ENCODE measurements at places on chromosomes 4 and X.

- DNase-seq: no peak
Observed at GRCh38 chr4:74456849-74457395, 12.0 kb downstream of the AREG start.

DNA sequence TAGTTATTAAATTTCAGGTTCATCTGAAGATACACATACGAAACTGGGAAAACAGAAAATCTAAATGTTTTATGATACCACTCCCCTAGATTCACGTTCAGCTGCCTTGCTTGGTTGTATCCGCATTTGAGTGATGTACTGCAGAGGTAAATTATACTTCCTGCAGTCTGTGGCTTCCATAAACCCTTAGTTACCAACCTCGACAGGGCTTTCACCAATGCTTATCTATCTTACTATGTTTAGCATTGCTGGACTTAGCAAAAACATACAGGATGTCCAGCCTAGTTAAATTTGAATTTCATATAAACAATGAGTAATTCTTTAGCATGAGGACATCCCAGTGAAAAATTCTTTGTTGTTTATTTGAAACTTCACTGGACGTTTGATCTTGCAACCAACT, 108.8 kb downstream of the TMA16 start:
- DNase-seq: no peak

DNA sequence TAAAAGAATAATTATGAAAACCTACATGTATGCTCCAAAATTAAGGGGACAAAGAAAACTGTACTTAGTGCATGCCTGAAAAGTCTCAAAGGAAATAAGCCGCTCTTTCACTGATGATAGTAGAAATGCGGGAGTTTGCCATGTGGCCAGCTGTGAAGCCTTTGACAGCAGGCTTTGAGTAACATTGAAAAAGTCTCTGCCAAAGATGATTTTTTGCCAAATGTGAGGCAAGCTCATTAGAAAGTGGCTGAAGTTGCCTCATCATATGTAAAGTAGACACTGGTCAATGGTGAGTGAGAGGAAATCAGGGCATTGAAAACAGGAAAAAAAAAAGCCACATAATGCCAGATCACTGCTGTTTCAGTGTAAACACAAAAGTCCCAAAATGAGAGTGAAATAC, 2360.1 kb downstream of the PCDH7 start:
- no peak for DNase-seq

DNA sequence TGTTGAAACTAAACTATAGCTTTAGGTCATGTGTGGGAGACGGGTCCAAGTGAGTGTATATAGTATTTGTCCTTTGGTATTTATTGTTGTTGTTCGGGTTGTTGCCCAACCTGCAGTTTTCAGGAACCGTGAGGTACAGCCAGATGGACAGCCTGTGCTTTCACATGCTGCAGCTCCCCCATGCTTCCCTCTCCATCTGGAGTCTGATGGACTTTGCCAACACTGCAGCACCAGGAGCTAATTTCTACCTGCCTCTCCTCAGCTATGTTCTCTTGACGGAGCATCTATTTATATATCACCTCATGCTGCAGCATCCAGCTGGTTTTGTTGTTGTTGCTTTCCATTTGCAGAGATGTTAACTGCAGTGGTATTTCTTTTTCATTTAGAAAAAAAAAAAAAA, 80.1 kb downstream of the TLL1 start:
- no peak for DNase-seq

- no peak for DNase-seq
Observed at GRCh38 chrX:16930392-16930791, 16.1 kb upstream of the REPS2 start.

DNA sequence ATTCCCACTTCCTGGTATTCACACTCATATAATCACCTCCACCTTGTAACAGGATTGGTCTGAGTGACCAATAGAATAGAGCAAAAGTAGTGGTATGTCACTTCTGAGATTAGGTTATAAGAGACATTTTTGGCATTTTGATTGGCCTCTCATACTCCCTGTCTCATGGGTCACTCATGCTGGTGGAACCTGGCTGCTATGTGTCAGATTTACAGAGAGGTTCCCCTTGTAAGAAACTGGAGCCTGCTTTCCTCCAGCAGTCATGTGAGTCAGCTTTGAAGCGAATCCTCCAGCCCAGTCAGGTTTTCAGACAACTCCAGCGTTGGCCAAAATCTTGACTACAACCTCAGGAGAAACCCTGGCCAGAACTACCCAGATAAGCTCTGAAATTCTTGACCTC, 2.6 kb upstream of the OTUD4 start:
- DNase-seq: no peak

- no peak for DNase-seq
Observed at GRCh38 chr4:53456178-53456577, 78.7 kb downstream of the FIP1L1 start.

GRCh38 chr4:141311246-141312204, 90.8 kb downstream of the ZNF330 start:
- no peak for DNase-seq

DNA sequence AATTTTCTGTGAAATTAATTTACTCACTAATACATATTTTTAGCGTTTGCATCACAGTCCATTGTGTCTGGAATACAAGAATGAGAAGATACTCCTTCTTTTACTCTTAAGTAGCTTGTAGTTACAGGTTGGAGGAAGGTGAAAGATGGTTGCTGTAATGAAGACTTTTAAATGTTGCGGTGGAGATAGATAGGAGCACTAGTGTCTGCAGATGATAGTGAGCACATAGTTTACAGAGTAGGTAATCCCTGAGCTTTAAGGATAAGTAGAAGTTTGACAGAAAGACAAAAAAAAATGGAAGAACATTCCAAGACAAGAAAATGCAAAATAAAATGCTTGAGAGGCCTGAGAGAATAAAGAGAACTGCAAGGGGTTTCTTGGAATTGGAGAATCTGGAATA, 5.4 kb upstream of the SLC39A8 start:
- DNase-seq: no peak

DNA sequence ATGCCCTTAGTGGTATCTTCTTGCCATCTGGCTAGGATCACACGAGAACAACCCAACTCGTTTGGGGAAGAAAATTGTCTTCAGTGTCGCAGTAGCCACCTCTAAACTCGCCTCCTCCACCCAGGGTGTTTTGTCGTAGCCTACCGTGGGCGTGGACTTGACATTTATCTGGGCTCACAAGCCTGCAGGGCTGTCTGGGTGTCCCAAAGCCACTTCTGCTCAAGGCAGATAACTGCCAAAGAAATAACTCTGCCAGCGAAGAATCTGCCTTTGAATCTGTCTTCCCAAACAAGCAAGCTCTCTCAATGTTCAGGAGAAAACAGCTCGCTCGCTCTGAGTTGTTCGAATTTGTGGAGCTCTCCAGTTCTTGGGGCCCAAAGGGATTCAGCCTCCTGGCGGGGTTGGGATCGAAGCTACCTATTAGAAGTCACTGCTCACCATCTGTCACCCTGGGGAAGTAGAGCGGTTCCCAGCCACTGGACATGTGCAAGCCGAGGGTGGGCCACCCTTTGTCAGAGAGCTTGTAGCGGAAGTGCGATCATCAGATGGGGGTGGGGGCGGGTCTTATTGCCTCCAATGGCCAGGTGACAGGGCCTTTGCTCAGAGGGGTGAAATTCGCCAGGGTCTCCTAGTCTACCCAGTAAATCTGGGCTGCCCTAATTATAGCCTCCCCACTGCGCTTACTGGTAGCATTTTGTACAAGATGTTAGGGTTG, 14.8 kb downstream of the BLOC1S4 start:
- DNase-seq: no peak

DNA sequence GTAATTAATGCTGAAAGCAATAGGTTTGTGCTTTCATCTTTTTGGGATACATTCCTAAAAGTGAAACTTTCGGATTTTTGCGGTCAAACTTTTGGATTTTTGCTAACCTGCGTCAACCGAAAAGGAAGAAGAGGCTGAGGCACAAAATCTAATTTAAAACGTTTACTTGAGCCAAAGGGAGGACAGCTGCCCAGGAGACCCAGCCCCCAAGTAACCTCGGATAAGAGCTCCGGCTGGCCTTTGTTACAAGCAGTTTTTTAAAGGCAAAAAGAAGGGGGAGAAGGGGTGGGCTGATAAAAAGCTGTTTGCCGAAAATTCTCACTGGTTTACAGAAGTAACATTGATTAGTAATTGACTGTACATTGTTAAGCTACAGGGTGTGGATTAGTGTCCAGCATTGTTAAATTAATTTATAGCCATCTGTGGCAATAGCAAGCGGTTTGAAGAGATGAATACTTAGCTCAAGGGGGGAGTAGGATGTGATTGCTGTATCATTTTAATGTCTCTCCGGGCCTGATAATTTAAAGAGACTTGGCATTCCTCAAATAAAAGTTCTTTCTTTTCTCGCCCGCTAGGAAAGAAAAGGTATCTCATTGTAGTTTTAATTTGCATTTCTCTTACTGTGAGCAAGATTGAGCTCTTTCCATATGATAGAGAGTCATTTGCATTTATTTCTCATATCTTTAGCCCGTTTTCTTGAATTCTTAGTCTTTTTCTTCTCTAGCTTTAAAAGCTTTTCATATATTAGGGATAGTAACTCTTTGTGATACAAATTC, 59.1 kb upstream of the USP9X start:
- no peak for DNase-seq

- DNase-seq: no peak
Observed at GRCh38 chrX:85375333-85375738, 4.1 kb downstream of the POF1B start.

DNA sequence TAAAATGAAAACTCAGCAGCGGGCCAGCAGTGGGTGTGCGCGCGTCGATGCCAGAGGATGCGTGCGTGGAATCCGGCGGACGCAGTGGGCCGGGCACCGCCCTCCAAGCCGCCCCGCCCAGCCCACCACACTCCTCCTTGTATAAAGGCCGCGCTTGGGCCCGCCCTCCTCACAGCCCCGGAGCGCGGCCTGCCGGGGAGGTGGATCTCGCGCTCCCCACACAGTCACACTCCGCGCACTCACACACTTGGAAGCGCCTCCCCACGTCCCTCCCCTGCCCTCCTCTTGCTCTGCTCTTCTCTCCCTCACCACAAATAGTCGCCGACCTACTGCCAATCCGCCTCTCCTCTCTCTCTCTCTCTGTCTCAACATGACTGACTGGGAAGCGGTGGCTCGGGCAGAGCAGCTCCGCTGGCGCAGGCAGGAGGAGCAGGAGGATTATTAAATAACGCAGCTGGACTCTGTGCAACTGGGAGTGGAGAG, at the start of gene CCSER1:
Gene CCSER1, plus strand, starts transcription at position 172 of the 483 bp plus-strand sequence.
- peak; percentile 40 for DNase-seq

DNA sequence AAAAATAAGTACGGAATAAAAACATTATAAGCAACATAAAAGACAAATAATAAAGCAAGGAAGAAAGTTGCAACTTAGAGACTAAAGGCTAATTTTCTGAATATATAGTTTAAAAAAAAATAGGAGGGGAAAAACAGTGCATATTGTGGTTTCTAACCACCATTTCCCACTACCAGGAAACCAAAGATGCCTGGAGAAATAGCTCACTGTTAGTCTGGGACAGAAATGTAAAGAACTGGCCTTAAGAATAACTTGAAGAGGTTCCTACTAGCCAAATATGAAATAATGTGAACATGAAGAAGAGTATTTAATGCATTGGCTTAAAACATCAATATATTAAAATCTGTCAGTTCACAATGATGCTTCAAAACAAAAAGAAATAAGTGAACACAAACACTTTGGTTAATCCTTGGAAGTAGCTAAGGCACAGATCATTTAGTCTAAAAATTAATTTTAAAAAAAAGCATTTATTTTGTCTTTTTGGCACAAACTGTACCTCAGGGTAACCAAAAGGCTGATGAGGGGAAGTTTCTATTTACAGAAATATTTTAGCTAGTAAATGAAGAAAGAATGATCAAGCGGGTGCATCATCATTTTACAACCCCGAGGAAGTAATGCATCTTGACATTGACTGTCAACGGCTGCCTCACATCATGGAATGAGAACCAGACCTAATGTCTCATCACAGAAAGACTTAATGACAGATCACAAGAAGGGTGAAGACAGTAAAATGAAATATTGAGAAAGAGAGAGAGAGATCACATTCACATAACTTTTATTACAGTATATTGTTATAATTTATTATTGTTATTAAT, 297.2 kb upstream of the LDB2 start:
- no peak for DNase-seq

DNA sequence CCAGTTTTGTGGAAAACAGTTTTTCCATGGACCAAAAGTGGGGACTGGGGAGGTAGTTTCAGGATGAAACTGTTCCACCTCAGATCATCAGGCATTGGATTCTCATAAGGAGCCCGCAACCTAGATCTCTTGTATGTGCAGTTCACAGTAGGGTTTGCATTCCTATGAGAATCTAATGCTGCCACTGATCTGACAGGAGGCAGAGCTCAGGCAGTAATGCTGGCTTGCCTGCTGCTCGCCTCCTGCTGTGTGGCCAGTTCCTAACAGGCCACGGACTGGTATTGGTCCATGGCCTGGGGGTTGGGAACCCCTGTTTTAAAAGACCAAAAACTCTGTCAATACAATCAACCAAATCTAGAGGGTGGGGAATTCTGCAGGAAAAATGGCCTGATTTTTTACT, 100.0 kb upstream of the EOLA2 start:
- DNase-seq: no peak

DNA sequence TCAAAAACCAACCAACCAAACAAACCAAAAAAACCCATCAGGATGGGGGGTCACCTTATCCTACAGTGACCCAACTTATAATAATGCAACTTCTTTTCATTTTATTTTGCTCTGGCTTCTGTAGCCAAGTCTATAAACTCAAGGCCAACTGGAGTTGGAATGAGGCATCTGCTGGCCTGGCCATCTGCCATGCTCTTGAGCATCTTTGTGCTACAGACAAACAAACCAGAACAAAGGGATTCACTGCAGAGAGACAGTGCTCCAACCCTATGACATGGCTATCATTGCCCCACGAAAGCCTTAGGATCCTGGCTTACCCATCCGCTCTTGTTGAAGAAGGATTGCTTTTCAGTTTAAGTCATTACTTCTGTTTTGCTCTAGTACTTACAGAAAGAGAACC, 49.2 kb upstream of the SCRG1 start:
- DNase-seq: no peak

DNA sequence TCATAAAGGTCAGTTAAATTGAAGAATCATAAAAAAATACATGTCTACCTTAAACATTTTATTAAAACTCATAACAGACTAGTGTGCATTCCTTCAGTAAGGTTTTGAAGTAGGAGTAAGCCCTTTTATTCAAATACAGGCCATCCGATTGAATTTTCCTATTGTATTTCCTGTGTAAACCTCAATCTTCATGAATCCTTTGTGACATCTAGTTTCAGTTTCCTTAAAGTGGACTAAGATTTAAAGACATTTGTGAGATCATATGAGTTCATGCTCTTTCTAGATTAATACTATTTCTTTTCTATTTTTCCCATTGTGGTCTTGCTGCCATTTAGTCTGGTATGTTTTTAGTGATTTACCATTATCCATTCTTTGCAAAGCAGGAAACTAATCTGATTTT, 644.7 kb upstream of the BOD1L1 start:
- DNase-seq: no peak

- DNase-seq: no peak
Observed at GRCh38 chr4:123452616-123453015, 56.0 kb downstream of the SPRY1 start.

- DNase-seq: no peak
Observed at GRCh38 chrX:109843963-109844751, 111.1 kb upstream of the ACSL4 start.

GRCh38 chr4:76458825-76459224, 23.8 kb downstream of the SHROOM3 start:
- no peak for DNase-seq

- peak; percentile 44 for DNase-seq
Observed at GRCh38 chr4:103786014-103786413, 66.2 kb upstream of the TACR3 start.

- no peak for DNase-seq
Observed at GRCh38 chrX:13694983-13695382, 6.1 kb downstream of the RAB9A start.
